ENCODE measurements at places on chromosomes 3 and 15. TPM values are rescaled to one million over a fixed set of nuclear protein-coding genes. Genes with fewer than 3 reads are reported as not detected.

The FANCD2OS gene
- polyA plus RNA-seq, result not detected

- no peak for DNase-seq
Measured at GRCh38 chr3:77078279-77078678, 38.4 kb downstream of the ROBO2 start.

- no peak for DNase-seq
Measured at GRCh38 chr3:162678941-162679340, 1182.3 kb downstream of the OTOL1 start.

GRCh38 chr3:167318306-167318705, 61.8 kb downstream of the ZBBX start:
- DNase-seq, result no peak

- no peak for DNase-seq
Measured at GRCh38 chr3:58084166-58084565, 75.9 kb downstream of the FLNB start.

DNA sequence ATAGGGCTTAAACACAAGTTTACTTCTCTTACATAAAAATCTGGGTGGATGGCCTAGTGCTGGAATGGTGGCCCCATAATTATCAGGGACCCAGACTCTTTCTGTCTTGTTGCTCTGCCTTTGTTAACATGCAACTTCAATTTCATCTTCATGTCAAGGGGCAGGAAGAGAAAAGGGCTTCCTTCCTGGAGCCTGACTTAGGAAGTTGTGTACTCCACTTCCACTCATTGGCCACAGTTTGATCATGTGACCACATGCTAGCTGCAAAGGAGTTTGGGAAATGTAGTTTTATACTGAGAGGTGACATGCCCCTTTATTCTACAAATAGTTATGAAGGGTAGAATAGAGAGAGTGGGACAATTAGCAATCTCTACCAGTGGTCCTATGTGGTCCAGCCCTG, 39.3 kb downstream of the RHCG start:
- DNase-seq, result no peak
